ENCODE measurements at places on chromosomes 5 and 9.

GRCh38 chr5:172550996-172551395 lies 90.1 kb upstream of the NEURL1B start:
- no peak for DNase-seq

DNA sequence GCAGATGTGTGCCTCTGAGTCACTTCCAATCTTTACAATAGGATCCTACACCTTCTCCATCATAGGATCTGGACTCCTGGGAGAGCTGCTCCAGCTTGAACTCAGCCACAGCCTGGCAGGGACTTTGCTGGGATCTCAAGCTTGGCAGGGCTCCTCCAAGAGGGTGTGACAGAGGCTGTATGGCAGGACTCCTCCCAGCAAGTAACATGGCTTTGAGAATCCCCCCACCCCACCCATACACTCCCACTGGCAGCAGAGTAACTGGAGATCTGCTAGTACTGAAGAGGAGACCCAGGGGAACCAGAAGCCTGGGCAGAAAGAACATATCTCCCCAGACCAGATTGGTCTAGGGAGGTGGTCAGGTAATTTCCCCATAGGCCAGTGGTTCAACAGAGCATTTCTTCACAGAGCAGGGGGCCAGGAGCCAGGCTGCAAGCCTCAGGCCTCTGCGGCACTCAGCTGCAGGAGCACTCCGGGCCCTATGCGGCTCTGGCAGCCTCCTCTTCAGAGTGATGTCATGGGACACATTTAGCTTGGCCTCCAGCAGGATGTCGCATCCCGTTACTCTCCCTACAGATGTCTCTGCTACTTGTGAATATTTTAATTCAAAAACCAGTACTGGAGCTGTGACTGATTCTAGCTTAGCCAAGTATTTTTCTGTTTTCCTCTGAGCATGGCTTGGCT lies 1.7 kb upstream of the ACSL6 start:
- DNase-seq, result no peak

DNA sequence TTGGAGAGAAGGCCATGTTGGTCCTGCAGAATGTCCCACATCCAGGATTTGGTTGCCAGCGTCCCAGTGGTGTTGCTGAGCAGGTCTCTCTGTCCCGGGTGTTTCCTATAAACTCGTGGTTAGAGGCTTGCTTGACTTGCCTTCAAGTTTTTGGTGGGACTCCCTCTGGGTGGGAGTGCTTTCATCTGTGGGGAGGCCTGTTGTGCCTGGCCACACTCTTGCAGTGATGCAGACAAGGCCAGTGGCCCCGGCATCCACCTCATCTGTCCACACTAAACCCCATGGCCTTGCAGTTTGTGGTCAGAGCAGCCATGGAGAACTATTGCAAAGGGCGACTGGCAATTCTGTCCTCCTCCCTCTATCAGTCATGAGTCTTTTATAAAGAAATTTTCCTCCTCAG lies 71.8 kb downstream of the PHF2 start:
- no peak for DNase-seq

- DNase-seq, result no peak
These were observed 25.2 kb upstream of the HSD17B4 start for GRCh38 chr5:119427060-119427459.

DNA sequence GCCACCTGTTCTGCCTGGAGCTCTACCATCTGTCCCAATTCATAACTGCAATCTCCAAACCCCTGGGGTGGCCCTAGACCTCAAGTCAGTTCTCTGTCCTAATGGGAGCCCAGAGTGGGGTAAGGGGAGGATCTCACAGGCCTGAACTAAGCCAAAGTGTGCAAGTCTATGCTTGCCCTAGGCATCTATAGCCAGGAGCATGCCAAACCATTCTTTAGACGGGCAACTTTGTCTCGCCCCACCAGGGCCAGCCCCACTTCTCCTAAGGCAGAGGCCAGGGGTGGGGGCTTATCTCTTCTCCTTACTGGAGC lies 3.3 kb downstream of the ACSL6 start:
- no peak for DNase-seq

- no peak for DNase-seq
These were observed 214.8 kb upstream of the PIK3R1 start for GRCh38 chr5:68000805-68001204.

GRCh38 chr5:148739023-148739422 lies 84.7 kb upstream of the HTR4 start:
- DNase-seq, result no peak

DNA sequence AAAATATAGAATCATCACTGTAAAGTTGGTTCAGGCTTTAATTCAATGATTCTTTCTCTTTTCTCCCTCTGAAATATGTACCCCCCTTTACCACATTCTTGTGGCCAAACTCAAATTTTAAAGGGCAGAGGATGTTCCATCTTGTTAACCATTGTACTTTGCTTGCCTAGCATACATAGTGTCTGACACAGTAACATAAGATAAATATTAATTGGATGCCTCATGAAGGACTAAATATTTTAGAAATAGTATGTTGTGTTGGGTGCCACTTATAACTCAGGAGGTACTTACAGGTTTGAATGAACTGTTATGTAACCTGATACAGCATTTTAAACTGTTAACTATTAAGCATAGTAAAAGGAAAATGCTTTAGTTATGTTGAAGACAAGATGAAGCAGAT lies 71.5 kb downstream of the NIPBL start:
- DNase-seq, result peak; percentile 53

GRCh38 chr5:111070272-111071134 lies 1.0 kb upstream of the TSLP start:
- no peak for DNase-seq

DNA sequence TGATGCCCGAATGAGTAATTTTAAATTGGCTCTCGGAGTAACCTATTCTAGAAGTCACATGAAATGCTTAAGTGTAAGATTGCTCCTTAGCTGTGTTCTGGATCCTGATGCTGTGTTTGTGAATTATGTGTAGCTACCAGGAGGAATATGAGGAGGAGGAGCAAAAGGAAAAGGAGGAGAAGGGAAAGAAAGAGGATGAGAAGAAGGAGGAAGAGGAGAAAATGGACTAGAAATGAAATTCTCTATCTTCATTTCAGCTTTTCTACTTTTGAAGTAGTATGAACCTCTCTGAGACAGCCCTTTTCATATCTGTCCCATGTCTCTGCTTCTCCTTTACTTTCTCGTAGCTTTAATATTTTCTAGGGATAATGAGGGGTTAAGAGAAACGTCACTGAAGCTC lies 119.4 kb upstream of the ACTBL2 start:
- no peak for DNase-seq

- no peak for DNase-seq
These were observed 70.8 kb downstream of the NXNL2 start for GRCh38 chr9:88605512-88606362.

GRCh38 chr9:109499631-109500410 lies 1.7 kb upstream of the PTPN3 start:
- DNase-seq, result peak; percentile 74

- DNase-seq, result no peak
These were observed 71.4 kb upstream of the COL5A1 start for GRCh38 chr9:134570151-134570621.
